ENCODE measurements at places on chromosomes 12 and 14. TPM values are rescaled to one million over a fixed set of nuclear protein-coding genes. Genes with fewer than 3 reads are reported as not detected.
A peak's percentile ranks its signal among the peaks of the same experiment; 100 is the strongest.

GRCh38 chr14:23137813-23138535, 18.9 kb upstream of the CEBPE start:
- no peak for DNase-seq
- H3K36me3 ChIP-seq: no peaks in the 10 kb centered on the region

The SERPINA9 gene
- not detected for total RNA-seq

The ANO4 gene
- 6.5 TPM for total RNA-seq

GRCh38 chr14:50213795-50214194, 17.6 kb downstream of the SOS2 start:
- H3K27ac ChIP-seq: no peak overlapping the region
- peaks cover 30% of the 10 kb centered on the region for H3K4me1 ChIP-seq
- H3K36me3 ChIP-seq: no peaks in the 10 kb centered on the region

- no peak overlapping the region for H3K27ac ChIP-seq
- H3K4me1 ChIP-seq: no peaks in the 10 kb centered on the region
- peaks cover 6% of the 10 kb centered on the region for H3K27me3 ChIP-seq
- DNase-seq: no peak
- H3K4me3 ChIP-seq: no peak overlapping the region
- no peaks in the 10 kb centered on the region for H3K36me3 ChIP-seq
Measured at GRCh38 chr12:14614704-14615121, 47.0 kb upstream of the PLBD1 start.

DNA sequence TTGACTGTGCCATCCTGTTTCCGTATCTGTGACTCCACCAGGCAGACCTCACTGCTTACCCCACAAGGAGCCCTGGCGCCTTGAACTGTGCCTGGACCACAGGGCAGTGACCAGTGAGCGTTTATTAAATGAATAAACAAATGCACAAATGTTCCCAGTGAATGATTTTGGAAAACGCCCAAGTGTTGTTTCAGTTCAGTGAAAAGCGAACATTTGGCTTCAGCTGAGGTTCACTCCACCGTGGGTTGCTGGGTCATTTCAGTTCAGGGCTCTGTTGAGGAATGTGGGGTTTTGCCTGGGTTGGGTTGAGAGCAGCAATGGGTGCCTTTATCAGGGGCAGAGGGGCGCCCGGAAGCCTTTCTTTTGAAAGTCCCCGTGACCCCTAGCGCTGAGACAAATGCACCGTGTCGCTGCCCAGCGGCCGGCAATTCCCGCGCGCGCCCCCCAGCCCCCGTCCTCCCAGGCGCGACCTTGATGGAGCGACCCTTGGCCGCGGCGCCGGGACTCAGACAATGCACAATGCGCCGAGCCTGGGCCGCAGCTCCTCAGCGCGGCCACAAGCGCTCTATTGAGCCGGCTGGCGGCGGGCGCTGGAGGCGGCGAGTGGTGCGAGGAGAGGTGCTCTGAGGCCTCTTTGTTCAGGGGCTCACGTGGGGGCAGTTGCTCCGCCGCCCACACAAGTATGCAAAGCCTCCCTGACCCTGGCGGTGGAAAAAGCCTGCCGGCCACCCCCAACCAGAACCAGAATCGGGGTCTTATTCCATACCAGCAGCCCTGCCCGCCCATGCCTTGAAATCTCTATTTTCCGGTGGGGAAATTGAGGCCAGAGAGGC, 40.5 kb upstream of the CLMN start:
- no peak overlapping the region for H3K4me3 ChIP-seq
- DNase-seq: no peak
- H3K36me3 ChIP-seq: no peaks in the 10 kb centered on the region
- H3K27ac ChIP-seq: no peak overlapping the region
- H3K4me1 ChIP-seq: peaks cover under 1% of the 10 kb centered on the region

DNA sequence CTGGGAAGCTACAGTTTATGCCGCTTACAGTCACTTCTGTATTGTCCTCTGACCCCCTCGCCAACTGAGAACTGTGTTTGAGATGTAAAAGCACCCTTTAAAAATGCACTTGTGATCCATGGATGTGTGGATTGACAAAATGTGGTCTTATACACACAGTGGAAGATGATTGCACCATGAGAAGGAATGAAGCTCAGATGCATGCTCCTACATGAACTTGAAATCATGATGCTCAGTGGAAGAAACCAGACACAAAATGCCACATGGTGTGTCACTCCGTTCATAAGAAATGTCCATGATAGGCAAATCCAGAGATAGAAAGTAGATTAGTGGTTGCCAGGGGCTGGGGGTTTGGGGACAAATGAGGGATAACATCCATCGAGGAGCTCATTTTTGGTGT, 58.0 kb downstream of the PITPNM2 start:
- H3K27ac ChIP-seq: peak overlapping the region; percentile 6
- H3K27me3 ChIP-seq: no peaks in the 10 kb centered on the region
- no peak overlapping the region for H3K4me3 ChIP-seq
- peaks cover 32% of the 10 kb centered on the region for H3K4me1 ChIP-seq

The BCL11B gene
- 0.17 TPM for total RNA-seq

DNA sequence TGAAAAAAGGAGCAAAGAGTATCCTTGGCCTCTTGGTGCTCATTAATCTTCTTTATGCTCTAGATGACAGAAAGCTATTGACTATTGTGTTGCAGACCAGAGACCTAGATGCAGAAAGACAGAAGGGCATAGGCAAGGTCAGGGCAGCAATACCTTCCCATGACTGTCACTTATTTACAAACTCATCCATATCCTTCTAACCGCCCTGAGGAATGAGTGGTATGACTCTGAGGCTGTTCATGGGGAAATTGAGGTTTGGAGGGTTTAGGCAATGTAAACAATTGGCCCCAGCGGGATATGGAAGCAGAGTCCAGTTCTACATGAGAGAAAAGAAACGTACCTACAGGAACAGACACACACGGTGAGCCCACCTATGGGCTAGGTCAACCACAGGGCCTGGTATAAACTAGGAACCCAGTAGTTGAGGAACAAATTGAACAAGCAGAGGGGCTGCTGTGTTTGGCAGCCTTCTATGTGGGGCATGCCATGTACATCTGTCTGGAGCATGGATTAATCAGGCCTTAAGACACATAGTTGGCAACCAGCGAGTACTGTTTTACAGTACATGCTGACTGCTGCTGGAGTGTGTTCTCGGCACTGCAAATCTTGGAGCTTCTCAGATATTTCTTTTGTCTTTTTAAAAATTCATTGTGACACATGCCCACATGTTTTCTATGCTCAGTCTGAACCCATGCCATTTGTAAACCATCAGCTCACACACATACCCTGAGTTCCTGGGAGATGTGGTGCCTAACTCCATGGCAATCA, 159.7 kb upstream of the NTF3 start:
- H3K27ac ChIP-seq: no peak overlapping the region
- DNase-seq: no peak
- no peaks in the 10 kb centered on the region for H3K4me1 ChIP-seq

The MEG3 gene
- not detected for total RNA-seq

The SLC8A3 gene
- 0.17 TPM for total RNA-seq

- H3K4me3 ChIP-seq: no peak within 1 kb of the TSS
- peaks cover 8% of the 10 kb centered on the region for H3K4me1 ChIP-seq
Measured at GRCh38 chr12:51323966-51324895, at the start of gene BIN2. Gene BIN2, minus strand, starts transcription at chr12:51324174. Its CDS starts 72 bp downstream, at chr12:51324102.

The SLCO1A2 gene
- 0.64 TPM for total RNA-seq

- H3K36me3 ChIP-seq: peaks cover 3% of the 10 kb centered on the region
- no peak overlapping the region for H3K4me3 ChIP-seq
- H3K4me1 ChIP-seq: no peaks in the 10 kb centered on the region
Measured at GRCh38 chr14:104332634-104333270, 194.4 kb downstream of the KIF26A start.

- H3K27ac ChIP-seq: no peak overlapping the region
- no peaks in the 10 kb centered on the region for H3K27me3 ChIP-seq
- no peaks in the 10 kb centered on the region for H3K4me1 ChIP-seq
- DNase-seq: no peak
Measured at GRCh38 chr12:91753649-91754048, 392.0 kb downstream of the BTG1 start.

The ACVRL1 gene
- total RNA-seq: 0.36 TPM

GRCh38 chr14:67541448-67542387, 8.6 kb downstream of the PLEKHH1 start:
- H3K4me3 ChIP-seq: no peak overlapping the region
- no peaks in the 10 kb centered on the region for H3K4me1 ChIP-seq
- H3K27ac ChIP-seq: no peak overlapping the region
- H3K27me3 ChIP-seq: peaks cover 19% of the 10 kb centered on the region

GRCh38 chr14:91063119-91063518, 2.7 kb upstream of the RPS6KA5 start:
- H3K36me3 ChIP-seq: no peaks in the 10 kb centered on the region
- no peak overlapping the region for H3K4me3 ChIP-seq
- H3K27me3 ChIP-seq: peaks cover 5% of the 10 kb centered on the region
- DNase-seq: no peak

GRCh38 chr12:65594409-65594808, 229.9 kb upstream of the HMGA2 start:
- no peaks in the 10 kb centered on the region for H3K36me3 ChIP-seq
- H3K4me3 ChIP-seq: peak overlapping the region; percentile 24
- H3K27ac ChIP-seq: peak overlapping the region; percentile 91
- H3K4me1 ChIP-seq: peaks cover 50% of the 10 kb centered on the region
- no peak for DNase-seq
